RCC 7860 (cell line): ENCODE measurements at places on chromosomes 7 and 10.

DNA sequence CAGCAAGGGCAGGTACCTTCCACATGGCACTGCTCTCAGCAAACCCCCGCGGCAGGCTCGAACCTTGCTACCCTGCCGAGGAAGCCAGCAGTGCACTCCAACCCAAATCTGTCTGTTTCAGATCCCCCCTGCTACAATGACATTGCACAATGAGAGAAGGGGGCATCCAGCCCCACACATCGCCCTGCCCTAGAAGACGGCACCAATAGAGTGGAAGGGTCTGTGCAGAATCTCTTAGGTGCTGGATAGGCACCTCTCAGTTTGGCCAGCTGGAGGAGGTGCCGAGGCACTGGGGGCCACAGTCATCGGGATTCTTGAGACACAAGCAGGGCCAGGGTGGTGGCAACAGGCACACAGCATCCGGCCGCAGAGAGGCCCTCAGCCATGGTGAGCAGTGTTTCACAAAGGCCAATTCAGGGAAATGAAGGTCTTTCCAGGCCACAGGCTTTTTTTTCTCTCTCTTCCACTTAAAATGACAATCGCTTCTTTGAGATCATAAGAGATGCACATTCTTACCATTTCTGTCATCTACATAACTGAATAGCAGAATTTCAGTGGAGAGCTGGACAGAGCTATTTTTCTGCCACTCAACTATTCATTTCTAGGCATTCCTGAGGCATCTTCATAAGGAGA is 281.3 kb downstream of the TNS3 start:
- DNase-seq = no peak

GRCh38 chr7:120916121-120916520 is 34.5 kb upstream of the ING3 start:
- DNase-seq = no peak

DNA sequence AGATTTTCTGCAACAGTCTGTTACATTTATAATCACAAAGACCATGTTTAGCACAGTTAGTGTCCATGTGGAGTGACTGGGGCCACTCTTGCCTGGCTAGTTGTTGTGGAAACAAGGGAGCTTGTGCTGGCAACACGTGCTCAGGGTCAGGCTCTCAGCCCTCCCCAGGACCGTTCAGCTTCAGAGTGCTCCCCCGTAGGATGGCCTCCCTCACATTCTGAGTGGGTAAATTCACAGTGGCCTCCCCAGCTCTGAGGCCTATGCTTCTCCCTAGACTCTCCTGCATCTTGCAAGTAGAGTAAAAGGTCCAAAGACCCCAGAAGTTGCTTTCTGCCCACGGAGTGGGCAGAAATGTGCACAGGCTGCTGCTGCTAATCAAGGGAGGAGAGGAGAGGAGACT is 122.3 kb downstream of the ADCY1 start:
- no peak for DNase-seq

GRCh38 chr7:69476416-69476815 is 121.9 kb upstream of the AUTS2 start:
- DNase-seq = no peak

DNA sequence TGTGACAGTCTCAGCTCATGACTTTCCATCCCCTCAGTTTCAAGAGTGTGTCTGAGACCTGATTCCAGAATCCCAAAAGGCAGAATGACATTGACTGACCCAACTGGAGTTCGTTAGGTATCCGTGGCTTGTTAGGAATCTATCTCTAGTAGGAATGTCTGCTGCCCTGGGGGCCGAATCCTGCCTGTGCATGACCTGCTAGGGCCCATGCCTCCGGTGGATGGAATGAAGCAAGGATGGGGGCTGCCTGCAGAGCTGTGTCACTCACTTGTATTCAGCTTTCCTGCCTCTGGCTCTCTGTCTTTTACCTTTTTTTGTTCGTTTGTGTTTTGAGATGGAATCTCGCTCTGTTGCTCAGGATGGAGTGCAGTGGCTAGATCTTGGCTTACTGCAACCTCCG is 129.5 kb downstream of the SDK1 start:
- no peak for DNase-seq
